ENCODE measurements at places on chromosomes 7 and 10.
A peak's percentile ranks its signal among the peaks of the same experiment; 100 is the strongest.

- peak overlapping the region; percentile 76 for H3K4me3 ChIP-seq
- no peaks in the 10 kb centered on the region for H3K27me3 ChIP-seq
- no peaks in the 10 kb centered on the region for H3K36me3 ChIP-seq
- peaks cover 68% of the 10 kb centered on the region for H3K4me1 ChIP-seq
- H3K27ac ChIP-seq: peak overlapping the region; percentile 52
Measured at GRCh38 chr10:132543916-132544743, 6.5 kb downstream of the INPP5A start.

GRCh38 chr7:77479536-77480088 lies 57.5 kb upstream of the PTPN12 start:
- H3K36me3 ChIP-seq: no peaks in the 10 kb centered on the region
- no peak overlapping the region for H3K27ac ChIP-seq
- peaks cover 4% of the 10 kb centered on the region for H3K4me1 ChIP-seq
- no peak overlapping the region for H3K4me3 ChIP-seq
- no peak for DNase-seq
- no peaks in the 10 kb centered on the region for H3K27me3 ChIP-seq

DNA sequence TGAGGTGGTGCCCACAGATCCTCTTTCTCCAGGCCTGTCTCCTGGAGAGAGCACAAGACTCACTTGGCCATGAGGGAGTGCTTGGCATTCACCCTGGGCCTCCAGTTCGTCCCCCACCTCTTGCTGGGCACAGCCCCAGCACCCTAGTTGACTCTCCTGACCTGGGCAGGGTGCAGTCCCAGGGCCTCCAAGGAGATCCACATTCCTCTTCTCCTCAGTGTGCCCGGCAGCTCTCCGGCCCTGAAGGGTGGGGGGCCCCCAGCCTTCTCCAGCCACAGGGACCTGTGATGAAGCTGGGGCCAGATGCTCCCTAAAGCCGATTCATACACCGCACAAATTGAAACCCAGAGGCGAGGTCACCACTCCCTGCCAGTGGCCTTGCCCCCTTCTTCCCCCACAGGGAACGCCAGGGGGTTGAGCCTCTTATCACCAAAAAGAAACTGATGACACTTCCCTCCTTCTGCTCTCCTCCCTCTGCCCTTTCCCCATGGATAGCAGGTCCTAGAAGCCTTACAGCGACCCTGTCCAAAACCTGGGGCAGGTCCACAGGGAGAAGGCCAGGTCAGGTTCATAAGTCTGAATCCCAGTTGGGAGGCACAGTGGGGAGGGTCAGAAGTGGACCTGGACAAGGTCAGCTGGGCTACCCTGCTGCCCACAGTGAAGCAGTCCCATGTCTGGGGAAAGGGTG lies 3.1 kb downstream of the EN2 start:
- peaks cover 20% of the 10 kb centered on the region for H3K4me1 ChIP-seq
- H3K27me3 ChIP-seq: peaks cover 88% of the 10 kb centered on the region

GRCh38 chr7:138924501-138925225 lies 56.5 kb downstream of the KIAA1549 start:
- no peak overlapping the region for H3K4me3 ChIP-seq
- H3K27ac ChIP-seq: no peak overlapping the region
- H3K27me3 ChIP-seq: no peaks in the 10 kb centered on the region
- no peaks in the 10 kb centered on the region for H3K36me3 ChIP-seq
- no peak for DNase-seq
- peaks cover 10% of the 10 kb centered on the region for H3K4me1 ChIP-seq

GRCh38 chr10:77333610-77334340 lies 303.8 kb downstream of the KCNMA1 start:
- no peak overlapping the region for H3K27ac ChIP-seq
- no peak overlapping the region for H3K4me3 ChIP-seq
- no peaks in the 10 kb centered on the region for H3K4me1 ChIP-seq
- no peaks in the 10 kb centered on the region for H3K27me3 ChIP-seq
- DNase-seq: no peak

- H3K27me3 ChIP-seq: peaks cover 4% of the 10 kb centered on the region
- peaks cover 8% of the 10 kb centered on the region for H3K36me3 ChIP-seq
- H3K4me3 ChIP-seq: no peak overlapping the region
- no peaks in the 10 kb centered on the region for H3K4me1 ChIP-seq
Measured at GRCh38 chr10:99854860-99855259, 72.4 kb downstream of the ABCC2 start.

DNA sequence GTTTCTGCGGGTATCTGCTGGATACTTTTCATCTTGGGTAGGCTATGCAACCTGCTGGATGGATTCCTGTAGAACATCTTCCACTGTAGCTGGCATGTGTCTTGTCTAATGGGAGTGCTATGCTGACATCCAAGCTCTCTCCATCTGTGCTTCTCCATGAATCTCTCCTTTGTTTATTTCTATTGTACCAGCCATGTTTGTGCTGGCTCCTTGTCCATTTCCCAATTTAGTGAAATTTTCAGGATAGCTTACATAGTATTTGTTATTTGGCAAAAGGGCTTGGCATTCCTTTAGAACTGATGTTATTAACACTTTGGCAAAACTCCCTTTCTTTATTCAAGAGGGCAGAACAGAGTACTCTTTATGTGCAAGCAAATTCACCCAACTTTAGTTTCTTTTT lies 198.0 kb downstream of the CSTF2T start:
- H3K4me1 ChIP-seq: no peaks in the 10 kb centered on the region
- H3K27ac ChIP-seq: no peak overlapping the region

GRCh38 chr7:26792576-26792975 lies 71.8 kb downstream of the SKAP2 start:
- no peaks in the 10 kb centered on the region for H3K27me3 ChIP-seq
- no peak overlapping the region for H3K27ac ChIP-seq
- H3K4me3 ChIP-seq: no peak overlapping the region

- H3K4me3 ChIP-seq: no peak overlapping the region
- H3K27me3 ChIP-seq: peaks cover 5% of the 10 kb centered on the region
- no peak overlapping the region for H3K27ac ChIP-seq
- no peak for DNase-seq
Measured at GRCh38 chr7:44068054-44068453, 2.7 kb upstream of the PGAM2 start.

DNA sequence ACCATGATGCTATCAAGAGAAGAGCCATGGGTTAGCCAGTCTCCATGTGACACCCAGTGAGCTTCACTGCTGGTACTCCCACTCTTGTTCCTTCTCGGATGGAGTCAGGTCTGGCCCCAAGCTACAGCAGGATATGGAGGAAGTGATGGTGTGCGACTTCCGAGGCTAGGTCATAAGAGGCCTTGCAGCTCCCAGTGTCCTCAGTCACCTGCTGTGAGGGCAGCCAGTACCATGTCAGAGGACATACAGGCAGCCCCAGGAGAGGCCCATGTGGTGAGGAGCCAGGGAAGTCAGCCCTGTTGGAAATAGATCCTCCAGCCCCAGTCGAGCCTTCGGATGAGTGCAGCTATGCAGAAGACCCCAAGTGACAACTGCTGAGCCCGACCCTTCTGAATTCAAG lies 237.0 kb downstream of the EBF3 start:
- DNase-seq: no peak
- no peak overlapping the region for H3K4me3 ChIP-seq
- peaks cover 68% of the 10 kb centered on the region for H3K36me3 ChIP-seq
- no peaks in the 10 kb centered on the region for H3K27me3 ChIP-seq
- no peaks in the 10 kb centered on the region for H3K4me1 ChIP-seq

DNA sequence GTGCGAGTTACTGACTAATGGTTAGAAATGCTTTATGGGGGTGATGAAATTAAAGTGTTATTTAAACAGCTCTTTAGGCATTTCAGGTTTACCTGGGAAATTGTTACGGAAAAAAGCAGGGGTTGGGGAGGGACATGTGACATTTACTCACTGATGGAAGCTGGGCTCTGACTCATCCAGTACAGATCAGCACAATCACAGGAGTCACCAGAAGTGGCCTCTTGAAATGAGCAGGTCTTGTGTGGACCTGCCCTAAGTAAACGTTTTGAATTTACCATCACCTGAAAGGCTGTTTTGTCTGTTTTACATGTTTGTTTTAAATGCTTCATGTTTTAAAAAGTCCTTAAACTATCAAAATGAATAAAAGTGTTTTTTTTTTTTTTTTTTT lies 2.3 kb downstream of the GLRX3 start:
- H3K27ac ChIP-seq: peak overlapping the region; percentile 59
- DNase-seq: peak; percentile 10
- peaks cover 56% of the 10 kb centered on the region for H3K4me1 ChIP-seq
- H3K4me3 ChIP-seq: peak overlapping the region; percentile 83

- H3K4me3 ChIP-seq: no peak overlapping the region
- H3K36me3 ChIP-seq: peaks cover 3% of the 10 kb centered on the region
- no peak overlapping the region for H3K27ac ChIP-seq
- no peak for DNase-seq
- H3K4me1 ChIP-seq: peaks cover 14% of the 10 kb centered on the region
Measured at GRCh38 chr10:101388676-101389276, 34.8 kb downstream of the BTRC start.

DNA sequence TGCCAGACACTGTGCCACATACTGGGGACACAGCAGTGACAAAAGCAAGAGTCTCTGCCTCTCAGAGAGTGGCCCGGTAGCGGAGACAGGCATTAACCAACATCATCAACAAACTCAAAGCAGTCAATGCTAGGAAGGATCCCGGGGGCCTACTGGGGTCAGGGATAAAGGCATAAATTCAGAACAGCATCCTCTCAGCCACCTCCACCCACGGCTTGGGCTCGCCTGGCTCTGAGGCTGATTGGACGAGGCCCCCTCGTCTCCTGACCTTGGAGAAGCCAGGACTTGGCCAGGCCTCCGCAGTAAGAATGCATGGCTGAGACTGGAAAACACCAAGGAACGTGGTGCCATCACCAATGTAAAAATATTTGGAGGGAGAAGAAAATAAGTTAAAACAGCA lies 102.1 kb downstream of the ARHGAP22 start:
- H3K4me1 ChIP-seq: no peaks in the 10 kb centered on the region
- H3K27me3 ChIP-seq: no peaks in the 10 kb centered on the region
- no peak for DNase-seq
- no peak overlapping the region for H3K4me3 ChIP-seq
- no peak overlapping the region for H3K27ac ChIP-seq

DNA sequence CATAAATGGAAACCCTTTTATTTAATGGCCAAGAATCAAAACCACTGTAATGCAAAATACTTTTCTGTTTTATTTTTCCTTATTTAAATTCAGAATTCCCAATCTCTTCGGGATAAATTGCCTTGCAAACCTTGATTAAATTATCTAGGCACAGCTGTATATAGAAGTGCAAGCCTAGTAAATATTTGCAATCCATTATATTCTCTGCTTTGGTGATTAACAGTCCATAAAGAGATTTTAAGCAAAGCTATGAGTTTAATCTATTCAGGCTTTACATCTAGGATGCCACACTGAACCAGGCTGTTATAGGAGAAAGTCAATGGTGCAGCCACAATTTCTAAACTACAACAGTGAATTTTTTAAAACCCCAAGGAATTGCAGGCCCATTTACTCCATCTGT lies 43.6 kb upstream of the THSD7A start:
- no peak overlapping the region for H3K4me3 ChIP-seq
- H3K36me3 ChIP-seq: no peaks in the 10 kb centered on the region
- DNase-seq: no peak

GRCh38 chr7:140655511-140656408 lies 15.1 kb upstream of the DENND2A start:
- H3K36me3 ChIP-seq: no peaks in the 10 kb centered on the region
- H3K4me3 ChIP-seq: no peak overlapping the region
- peaks cover 6% of the 10 kb centered on the region for H3K27me3 ChIP-seq
- no peak for DNase-seq
- peak overlapping the region; percentile 69 for H3K27ac ChIP-seq
- peaks cover 18% of the 10 kb centered on the region for H3K4me1 ChIP-seq

Measured in activated naive CD8-positive, alpha-beta T cell treated with anti-CD3 and anti-CD28 coated beads for 36 hours (primary cell).